Activated CD4-positive, alpha-beta T cell treated with anti-CD3 and anti-CD28 coated beads for 36 hours (primary cell): ENCODE measurements at places on chromosomes 4 and X. TPM values are rescaled to one million over a fixed set of nuclear protein-coding genes. Genes with fewer than 3 reads are reported as not detected.
A peak's percentile ranks its signal among the peaks of the same experiment; 100 is the strongest.

- H3K27me3 ChIP-seq = no peaks in the 10 kb centered on the region
- H3K36me3 ChIP-seq = no peaks in the 10 kb centered on the region
- no peak overlapping the region for H3K27ac ChIP-seq
- peaks cover 7% of the 10 kb centered on the region for H3K4me1 ChIP-seq
These were observed 32.4 kb upstream of the ARX start for GRCh38 chrX:25048178-25048577.

Gene SRPK3
- total RNA-seq = not detected

DNA sequence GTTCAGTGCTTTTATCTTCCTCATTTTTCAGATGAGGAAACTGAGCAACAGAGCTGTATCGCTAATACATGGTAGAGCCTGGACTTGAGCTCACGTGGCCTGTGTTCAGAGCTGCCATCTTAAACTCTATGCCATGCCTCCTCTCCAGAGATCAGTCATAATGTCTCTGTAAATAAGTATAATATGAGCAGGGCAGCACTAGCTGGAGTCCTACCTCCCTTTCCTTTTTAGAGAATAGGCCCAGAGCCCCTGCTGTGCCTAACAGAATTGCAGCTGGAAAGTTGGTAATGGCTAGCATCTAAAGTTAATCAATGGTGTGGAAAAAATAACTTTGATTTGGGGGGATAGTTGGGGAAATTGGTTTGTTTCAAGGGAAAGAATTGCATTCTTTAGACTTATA is 20.4 kb downstream of the CASP6 start:
- DNase-seq = no peak

DNA sequence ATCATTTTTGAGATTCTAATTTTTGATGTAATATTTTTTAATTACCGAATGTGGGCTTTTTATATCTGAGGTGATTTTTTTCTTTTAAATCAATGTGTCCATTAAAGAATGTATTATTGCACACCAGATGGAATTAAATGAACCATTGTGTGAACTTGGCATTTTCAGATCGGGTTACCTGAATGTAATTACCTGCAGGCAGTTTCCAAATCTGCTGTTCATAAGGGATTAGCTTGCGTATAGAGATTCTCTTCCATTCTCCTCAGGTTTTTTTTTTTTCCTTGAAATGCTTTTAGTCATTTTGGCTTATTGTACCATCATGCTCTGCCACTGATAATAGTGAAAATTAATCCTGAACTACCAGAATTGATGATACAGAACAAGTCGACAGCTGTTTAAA is 511.5 kb upstream of the ATOH1 start:
- H3K4me1 ChIP-seq = no peaks in the 10 kb centered on the region
- no peak for DNase-seq
- no peak overlapping the region for H3K4me3 ChIP-seq
- H3K27ac ChIP-seq = no peak overlapping the region
- no peaks in the 10 kb centered on the region for H3K36me3 ChIP-seq
- no peaks in the 10 kb centered on the region for H3K27me3 ChIP-seq

Gene FAM9B
- not detected for total RNA-seq

DNA sequence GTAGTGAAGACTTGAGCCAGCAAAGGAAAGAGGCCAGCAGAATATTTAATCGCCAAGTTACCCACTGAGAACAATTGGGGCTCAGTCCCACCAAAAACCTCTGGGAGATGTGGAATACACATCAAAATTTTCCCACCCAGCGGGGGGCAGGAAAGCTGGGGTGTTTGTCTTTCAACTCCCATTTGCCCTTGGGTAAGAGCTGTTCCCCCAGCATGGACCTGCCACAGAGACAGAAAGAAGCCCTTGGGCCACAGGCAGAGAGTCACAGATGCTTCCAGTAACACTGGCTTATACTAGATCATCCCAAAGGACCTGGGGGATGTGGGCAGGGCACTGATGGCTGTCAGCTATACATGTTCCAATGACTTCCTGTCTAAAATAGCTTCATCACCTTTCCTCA is 18.9 kb upstream of the FBXW7 start:
- H3K27me3 ChIP-seq = no peaks in the 10 kb centered on the region
- peak; percentile 18 for DNase-seq
- peaks cover 57% of the 10 kb centered on the region for H3K4me1 ChIP-seq

Gene SOX3
- not detected for total RNA-seq

GRCh38 chrX:12802741-12803140 is 11.5 kb downstream of the PRPS2 start:
- no peaks in the 10 kb centered on the region for H3K27me3 ChIP-seq
- peaks cover 17% of the 10 kb centered on the region for H3K4me1 ChIP-seq
- H3K4me3 ChIP-seq = no peak overlapping the region
- peak overlapping the region; percentile 85 for H3K27ac ChIP-seq
- H3K36me3 ChIP-seq = peaks cover 39% of the 10 kb centered on the region

Gene AR
- total RNA-seq = not detected
